ENCODE measurements at places on chromosomes 6 and 20.

GRCh38 chr6:8940356-8940755, 505.0 kb upstream of the SLC35B3 start:
- DNase-seq = no peak

DNA sequence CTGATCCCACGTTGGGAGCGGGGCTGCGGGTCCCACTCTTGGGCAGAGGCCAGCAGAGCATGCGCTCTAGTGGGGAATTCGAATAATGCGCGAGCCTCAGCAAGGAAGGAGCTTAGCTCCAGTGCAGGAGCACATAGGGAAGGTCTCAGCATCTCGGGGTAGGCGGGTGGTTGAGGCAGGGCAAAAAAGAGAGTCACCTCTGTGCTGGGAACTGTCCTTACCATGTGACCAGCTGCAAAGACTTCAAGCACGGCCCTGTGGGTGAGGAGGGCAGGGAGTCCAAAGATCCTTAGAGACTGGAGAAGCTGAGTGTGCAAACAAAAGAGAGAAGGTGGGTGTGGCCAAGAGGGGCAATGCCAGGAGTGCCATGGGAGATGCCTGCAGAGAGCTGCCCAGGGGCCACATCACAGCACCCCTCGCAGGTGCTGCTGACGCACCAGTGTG, 79.2 kb upstream of the CD93 start:
- DNase-seq = no peak

DNA sequence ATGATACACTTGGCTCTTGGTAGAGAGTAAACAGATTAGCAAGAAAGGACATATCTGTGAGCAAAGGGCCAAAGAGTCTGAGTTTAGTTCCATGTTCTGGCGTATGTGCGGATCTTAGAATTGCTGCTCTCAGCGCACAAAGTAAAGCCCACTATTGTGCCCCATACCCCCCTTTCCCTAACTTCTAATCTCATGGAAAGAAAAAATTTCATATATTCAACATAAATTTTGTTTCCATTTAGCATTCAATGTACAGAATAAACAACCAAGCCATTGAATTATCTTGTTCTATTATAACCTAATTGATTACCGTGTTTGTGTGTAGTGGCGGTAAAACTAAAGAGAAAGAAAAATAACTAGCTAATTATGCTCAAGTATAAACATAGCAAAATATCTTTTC, 30.5 kb downstream of the FILIP1 start:
- DNase-seq = no peak

DNA sequence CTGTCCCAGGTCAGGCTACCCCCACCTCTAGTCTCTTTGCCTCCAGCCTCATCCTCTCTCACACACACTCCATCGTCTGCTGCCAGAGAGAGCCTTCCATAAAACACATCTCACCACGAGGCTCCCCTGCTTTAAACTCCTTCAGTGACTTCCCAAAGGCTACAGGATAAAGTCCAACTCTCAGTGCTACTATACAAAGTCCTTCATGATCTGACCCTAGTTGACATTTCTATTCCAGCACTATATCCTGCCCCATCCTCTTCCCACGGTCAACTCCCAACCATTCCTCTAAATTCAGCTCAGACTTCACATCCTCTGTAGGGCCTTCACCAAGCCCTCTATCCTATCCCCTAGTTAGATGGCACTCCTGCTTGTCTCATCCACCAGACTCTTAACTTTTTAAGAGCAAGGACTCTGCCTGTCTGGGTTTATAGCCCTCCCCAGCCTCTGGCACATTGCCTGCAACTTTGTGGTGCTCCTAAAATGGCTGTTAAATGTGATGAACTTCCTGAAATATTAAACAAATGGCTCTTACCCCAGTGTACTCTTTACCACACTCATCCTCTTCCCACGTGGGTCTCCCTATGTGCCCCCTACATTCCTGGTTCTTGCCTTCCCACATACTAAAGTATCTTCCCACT, 36.1 kb downstream of the KIF16B start:
- DNase-seq = no peak

DNA sequence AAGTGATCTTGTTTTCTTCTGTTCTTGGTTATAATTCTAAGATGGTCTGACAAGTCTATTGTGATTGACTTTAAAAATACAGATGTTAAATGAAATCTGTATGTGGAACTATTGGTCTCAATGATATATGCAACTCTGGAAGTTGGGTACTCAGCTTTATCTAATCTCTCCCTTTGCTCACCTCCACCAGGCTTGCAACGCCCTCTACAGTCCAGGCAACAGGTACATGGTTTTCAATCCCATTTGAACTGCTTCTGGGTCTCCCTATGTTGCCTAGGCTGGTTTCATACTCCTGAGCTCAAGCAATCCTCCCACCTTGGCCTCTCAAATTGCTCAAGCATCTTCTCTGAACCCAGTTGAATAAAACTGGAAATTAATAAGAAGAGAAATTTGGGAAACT, 25.6 kb upstream of the HLA-DQB1 start:
- DNase-seq = no peak

- no peak for DNase-seq
Observed at GRCh38 chr6:7215131-7215530, 97.9 kb downstream of the SSR1 start.

- DNase-seq = no peak
Observed at GRCh38 chr6:72675396-72675795, 53.5 kb downstream of the KCNQ5 start.

DNA sequence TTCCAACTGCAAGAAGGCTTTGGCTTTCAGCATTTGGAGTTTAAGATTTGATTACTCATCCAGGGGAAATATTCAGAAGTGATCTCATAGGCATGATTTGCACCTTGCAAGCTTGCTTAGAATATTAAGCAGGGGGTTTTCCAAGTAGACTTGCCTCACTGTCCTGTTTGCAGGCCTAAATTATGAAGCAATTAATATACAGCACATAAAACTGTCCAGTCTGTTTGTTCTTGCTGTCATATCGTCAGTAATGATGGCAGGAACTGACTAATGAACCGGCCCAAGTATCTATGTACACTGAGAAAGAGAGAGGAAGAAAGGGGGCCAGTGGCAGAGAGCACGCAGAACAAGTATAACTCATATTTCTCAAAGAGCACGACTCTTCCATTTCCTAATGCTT, 212.5 kb upstream of the SUPT3H start:
- no peak for DNase-seq

GRCh38 chr6:121216928-121217327, 117.4 kb downstream of the TBC1D32 start:
- DNase-seq = no peak

DNA sequence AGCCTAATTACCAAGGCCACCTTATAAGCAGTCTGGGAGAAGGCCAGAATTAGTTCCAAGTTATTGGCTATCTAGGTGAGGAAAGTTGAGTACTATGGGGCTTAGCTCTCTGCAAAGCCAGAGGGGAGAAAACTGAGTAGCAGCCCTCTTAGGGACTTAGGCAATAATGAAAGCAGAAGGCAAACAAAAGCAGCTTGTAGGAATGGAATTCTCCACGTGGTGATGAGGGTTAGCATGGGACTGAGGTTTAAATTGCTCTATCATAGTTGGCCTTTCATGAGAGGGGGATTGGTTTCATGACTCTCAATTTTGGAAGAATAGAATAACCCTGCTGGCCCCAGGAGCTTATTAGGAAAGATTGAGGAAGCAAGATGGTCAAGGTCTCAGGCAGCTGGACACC, 7.0 kb upstream of the UBE2J1 start:
- no peak for DNase-seq

DNA sequence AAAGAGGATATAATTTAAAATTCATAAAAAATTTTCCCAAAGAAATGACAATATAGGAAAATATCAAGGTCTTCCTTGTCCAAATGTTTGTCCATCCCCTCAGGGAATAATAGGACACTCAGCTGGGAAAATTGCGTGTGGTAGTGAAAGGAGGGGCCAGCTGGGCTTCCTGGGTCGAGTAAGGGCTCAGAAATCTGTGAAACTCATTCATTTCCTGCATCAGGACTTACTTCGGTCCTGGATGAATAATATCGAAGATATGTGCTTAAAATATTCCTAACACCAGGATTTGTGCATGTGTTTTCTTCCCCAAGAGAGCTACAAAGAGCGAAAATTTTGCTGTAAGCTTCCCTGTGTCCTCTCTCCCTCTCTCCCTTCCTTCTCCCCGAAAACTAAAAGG, 118.2 kb upstream of the GJE1 start:
- DNase-seq = no peak

GRCh38 chr6:53547166-53547810, 2.4 kb upstream of the GCLC start:
- no peak for DNase-seq

- DNase-seq = peak; percentile 20
Observed at GRCh38 chr20:45157962-45158361, 16.7 kb upstream of the PI3 start.

DNA sequence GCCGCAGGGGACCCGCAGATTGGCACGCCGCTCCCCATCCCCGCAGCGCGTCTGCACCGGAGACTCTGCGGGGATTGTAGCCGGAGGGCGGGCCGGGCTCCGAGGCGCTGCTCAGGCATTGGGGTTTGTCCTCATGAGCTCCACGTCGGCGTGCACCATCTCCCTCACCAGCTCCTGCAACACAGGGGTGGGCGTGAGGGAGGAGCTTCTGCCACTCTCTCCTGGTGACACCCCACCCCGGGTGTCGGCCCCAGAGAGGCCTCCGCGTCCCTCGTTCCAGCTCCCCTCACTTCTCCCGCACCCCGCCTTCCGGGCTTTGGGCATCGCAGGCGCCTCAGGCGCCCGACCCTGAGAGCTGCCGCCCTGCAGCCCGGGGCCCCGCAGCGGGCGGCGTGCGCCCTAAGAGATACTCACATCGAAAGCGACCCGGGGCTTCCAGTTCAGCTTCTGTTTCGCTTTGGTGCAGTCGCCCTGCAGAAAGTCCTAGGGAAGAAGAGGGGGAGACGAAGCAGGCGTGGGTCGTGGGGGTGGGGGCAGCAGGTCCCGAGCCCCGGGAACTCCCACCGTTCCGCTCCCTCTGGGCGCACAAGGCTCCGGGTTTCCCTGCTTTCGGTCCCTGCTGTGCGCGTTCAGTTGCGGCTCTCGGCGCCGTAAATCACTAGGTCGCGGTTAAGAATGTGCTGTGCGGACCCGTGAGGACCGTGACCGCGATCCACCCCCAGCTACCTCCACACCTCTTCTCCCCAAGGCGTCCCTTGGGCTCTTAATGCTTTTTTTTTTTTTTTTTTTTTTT, 14.5 kb downstream of the FOXC1 start:
- DNase-seq = no peak

DNA sequence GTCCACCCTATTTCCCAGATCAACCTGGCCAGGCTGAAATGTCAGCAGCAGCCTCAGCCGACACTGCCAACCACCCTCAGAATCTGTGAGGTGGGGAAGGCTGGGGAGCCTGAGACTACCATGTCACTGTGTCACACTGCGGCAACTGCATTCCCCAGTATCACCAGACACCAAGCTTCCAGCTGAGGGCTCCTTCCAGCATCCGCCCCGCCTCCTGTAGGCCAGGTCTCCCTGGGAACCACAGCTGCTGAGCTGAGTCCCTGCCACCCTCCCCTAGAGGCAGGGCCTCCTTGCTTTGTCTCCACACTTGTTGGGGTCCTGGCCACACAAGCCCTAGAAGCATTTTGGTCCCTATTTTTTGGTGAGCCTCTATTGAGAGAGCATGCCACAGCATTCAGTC, 115.7 kb downstream of the UNC5CL start:
- DNase-seq = no peak

DNA sequence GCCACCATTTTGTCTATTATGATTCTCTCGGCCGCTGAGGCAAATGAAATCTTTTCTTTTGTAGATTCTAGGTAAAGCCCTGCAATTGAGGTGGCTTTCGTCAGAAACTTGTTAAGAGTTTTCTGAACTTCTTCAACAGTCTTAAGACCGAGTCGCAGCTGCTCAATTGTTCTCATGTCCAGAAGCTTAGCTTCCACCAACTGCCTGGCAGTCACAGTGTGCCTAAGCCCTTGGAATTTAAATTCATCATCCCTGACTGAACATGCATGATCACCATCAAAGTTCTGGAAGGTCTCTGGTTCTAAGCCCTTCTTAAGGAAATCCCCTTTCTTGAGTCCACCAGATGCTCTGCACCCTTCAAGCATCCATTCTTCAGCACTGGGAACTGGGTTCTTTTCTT, 25.7 kb downstream of the DST start:
- DNase-seq = no peak

- no peak for DNase-seq
Observed at GRCh38 chr6:170083236-170084051, 207.4 kb downstream of the DLL1 start.

DNA sequence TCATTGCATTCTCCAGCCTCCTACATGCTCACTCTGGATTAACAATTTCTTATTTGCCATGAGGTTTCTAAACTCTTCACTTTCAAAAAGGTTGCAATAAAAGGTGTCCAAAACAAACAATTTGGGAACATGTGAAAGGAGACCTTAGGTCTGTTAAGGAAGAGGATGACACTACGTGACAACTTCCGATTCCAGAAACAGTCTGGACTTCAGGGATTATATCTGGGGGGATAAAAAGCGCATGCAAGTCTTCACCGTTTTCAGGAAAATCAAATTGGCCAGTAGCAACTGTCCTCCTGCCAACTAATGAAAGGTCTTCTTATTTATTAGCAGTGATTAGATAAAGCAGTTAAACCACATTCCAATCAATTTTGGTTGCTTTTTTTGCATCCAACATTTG, 1.8 kb downstream of the ZDHHC14 start:
- no peak for DNase-seq
